Activated CD4-positive, alpha-beta T cell treated with anti-CD3 and anti-CD28 coated beads, Interleukin-2, amount 10 ng/mL, durations not matched to agents 7 days and 5 days (primary cell): ENCODE measurements at places on chromosomes 6 and 20.
A peak's percentile ranks its signal among the peaks of the same experiment; 100 is the strongest.

- H3K4me3 ChIP-seq, result no peak overlapping the region
- DNase-seq, result no peak
- H3K27me3 ChIP-seq, result no peaks in the 10 kb centered on the region
Measured at GRCh38 chr6:104704191-104704590, 155.5 kb downstream of the HACE1 start.

GRCh38 chr20:4592316-4593148 lies 129.2 kb upstream of the PRND start:
- DNase-seq, result peak; percentile 43
- no peak overlapping the region for H3K27ac ChIP-seq
- H3K27me3 ChIP-seq, result peaks cover 24% of the 10 kb centered on the region
- peaks cover 5% of the 10 kb centered on the region for H3K4me1 ChIP-seq

GRCh38 chr6:116764629-116764960 lies 924 bp downstream of the FAM162B start:
- H3K36me3 ChIP-seq, result no peaks in the 10 kb centered on the region
- DNase-seq, result no peak
- H3K27me3 ChIP-seq, result peaks cover 65% of the 10 kb centered on the region

GRCh38 chr6:15555101-15556038 lies 107.5 kb downstream of the DTNBP1 start:
- peaks cover 2% of the 10 kb centered on the region for H3K36me3 ChIP-seq
- no peak overlapping the region for H3K4me3 ChIP-seq
- no peaks in the 10 kb centered on the region for H3K27me3 ChIP-seq

DNA sequence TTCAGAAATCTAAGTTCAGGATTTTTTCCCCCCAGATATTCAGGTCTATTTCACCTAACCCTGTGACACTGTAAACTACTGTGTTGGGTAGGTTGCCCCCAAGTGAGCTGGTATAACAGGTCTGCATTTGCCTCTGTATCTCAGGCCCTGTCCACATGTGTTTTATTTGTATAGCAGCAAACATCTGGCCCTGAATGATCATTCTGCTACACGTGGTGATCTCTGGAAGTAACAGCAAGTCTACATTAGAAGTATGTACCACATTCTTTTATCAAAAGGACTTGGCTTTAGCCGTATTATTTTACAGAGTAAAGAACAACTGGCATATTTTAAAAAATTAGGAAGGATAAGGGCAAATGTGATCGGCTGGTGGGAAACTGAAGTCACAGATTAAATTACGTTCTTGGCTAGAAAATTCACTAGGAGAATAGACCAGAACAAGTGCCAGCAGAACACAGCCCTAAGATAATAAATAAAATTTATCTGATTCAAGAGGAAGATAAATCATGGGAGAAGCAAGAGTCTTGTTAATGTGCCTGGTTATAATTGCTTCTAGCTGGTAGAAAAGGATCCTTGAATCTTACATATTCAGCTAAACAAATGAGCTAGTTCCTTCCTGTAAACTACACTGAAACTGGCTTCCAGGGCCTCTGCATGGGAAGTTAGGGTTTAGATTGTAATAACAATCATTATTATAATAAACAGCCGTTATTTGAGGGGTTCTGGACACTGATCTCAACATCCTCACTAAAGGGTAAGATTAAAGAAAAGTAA lies 192.1 kb downstream of the SAMD5 start:
- H3K4me3 ChIP-seq, result no peak overlapping the region
- H3K36me3 ChIP-seq, result no peaks in the 10 kb centered on the region
- H3K27ac ChIP-seq, result no peak overlapping the region

DNA sequence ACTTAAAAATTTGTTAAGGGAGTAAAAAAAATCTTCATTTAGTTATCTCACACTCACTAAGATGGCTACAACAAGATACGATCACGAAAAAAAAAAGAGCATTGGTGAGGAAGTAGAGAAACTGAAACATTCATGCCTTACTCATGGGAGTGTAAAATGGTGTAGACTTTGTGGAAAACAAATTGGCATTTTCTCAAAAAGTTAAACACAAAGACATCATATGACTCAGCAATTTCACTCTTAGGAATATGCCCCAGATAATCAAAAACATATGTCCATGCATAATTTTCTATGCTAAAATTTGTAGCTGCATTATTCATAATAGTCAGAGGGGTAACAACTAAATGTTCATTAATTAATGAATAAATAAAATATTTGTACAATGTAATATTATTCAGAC lies 120.9 kb upstream of the IRAK1BP1 start:
- H3K27ac ChIP-seq, result no peak overlapping the region
- H3K4me3 ChIP-seq, result no peak overlapping the region
- H3K4me1 ChIP-seq, result no peaks in the 10 kb centered on the region
- H3K36me3 ChIP-seq, result no peaks in the 10 kb centered on the region
- DNase-seq, result no peak

DNA sequence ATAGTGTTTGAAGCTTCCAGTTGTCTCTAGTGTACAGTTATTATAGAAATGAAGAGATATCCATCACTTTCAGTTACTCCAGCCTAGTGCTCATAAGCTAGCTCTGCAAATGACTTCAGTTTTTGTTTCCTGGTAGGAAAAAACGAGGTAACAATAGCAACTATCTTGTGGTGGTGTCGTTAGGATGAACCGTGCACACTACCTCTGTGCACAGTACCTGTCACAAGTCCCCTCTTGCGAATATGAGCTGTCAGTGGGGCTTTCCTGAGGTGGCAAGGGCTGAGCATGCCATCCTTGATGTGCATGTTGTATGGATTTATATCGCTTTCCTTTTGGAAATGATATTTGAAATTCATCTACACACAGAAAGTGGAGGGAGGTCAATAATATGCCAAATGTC lies 151.8 kb downstream of the ARID1B start:
- no peak overlapping the region for H3K27ac ChIP-seq
- no peak for DNase-seq
- H3K27me3 ChIP-seq, result no peaks in the 10 kb centered on the region
- H3K4me3 ChIP-seq, result no peak overlapping the region

DNA sequence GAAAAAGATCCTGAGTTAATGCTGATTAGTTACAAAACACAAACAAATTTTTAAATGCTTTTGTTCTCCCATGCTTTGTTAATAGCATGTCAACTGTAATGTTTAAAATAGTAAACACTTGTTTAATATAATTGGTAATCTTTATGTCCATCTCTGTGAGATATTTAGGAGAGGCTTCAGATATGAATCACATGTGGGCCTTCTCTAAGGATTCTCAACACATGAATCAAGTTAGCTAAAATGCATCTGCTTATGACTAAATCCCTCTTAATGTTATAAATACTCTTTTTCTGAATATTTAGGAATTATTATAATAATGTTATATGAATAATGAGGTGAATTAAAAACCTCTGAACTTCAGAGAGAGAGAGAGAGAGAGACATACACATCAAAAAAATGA lies 345.9 kb upstream of the MANEA start:
- no peak overlapping the region for H3K4me3 ChIP-seq
- no peak overlapping the region for H3K27ac ChIP-seq
- no peak for DNase-seq
- no peaks in the 10 kb centered on the region for H3K36me3 ChIP-seq

DNA sequence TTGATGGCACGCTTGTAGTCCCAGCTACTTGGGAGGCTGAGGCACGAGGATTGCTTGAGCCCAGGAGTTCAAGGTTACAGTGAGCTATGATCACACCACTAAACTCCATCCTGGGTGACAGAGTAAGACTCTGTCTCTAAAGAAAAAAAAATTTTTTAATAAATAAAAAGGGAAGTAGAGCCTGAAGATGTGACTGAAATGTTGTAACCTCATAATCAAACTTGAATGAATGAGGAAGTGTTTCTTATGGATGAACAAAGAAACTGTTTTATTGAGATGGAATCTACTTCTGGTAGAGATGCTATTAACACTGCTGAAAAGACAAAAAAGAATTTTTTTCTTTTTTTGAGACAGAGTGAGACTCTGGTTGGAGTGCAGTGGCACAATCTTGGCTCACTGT lies 6.7 kb downstream of the MAK start:
- H3K36me3 ChIP-seq, result peaks cover 8% of the 10 kb centered on the region
- H3K4me1 ChIP-seq, result no peaks in the 10 kb centered on the region
- H3K27ac ChIP-seq, result no peak overlapping the region

DNA sequence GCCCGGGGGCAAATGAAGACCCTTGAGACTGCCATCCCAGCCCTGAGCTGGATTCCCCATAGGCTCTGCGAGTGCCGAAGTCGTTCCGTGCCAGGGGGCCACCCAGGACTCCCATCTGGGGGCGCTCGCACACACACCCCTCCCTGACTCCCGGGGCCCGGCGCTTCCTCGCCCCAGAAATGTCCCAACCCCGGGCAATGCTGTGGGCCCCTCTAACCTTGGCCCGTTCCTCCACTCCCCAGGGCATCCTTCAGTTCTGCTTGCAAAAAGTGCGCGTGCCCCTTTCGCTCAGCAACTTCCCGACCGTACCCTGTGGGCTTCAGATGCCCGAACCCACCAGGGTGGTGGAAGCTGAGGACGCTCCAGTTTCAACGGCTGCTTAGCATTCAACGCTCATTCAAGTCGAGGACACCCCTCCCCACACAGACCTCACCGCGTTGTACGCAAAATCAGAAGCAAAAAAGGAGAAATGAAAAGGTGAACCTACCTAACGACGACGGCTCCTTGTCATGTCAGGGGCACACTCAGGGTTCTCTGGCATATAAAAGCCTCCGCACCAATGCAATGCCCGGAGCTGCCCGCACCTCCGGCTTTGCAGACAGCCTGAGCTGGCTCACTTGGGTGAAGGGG lies 25.3 kb downstream of the RIPOR2 start:
- H3K27ac ChIP-seq, result peak overlapping the region; percentile 88
- H3K36me3 ChIP-seq, result peaks cover 91% of the 10 kb centered on the region
- H3K27me3 ChIP-seq, result no peaks in the 10 kb centered on the region
- H3K4me3 ChIP-seq, result peak overlapping the region; percentile 85
- peaks cover 94% of the 10 kb centered on the region for H3K4me1 ChIP-seq

DNA sequence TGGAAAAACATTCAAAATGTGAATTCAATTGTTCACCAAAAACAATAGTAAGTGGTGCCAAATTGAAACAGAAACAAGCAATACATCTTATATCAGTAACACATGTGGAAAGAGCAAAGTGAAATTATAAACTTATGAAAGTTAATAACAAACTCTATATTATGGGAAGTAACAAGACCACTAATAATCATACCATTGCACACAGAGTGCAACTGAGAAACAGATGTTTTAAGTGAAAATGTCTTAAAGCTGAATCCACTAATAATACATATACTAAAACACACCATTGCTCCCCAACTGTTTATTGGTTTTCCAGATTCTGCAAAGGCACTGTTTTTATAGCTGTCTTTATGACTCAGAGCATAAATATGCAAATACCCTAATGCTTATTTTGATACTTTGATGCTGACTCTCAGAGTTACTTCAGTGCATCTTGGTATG lies 292.3 kb downstream of the RFPL4B start:
- H3K4me1 ChIP-seq, result no peaks in the 10 kb centered on the region
- H3K27ac ChIP-seq, result no peak overlapping the region
- no peaks in the 10 kb centered on the region for H3K27me3 ChIP-seq

DNA sequence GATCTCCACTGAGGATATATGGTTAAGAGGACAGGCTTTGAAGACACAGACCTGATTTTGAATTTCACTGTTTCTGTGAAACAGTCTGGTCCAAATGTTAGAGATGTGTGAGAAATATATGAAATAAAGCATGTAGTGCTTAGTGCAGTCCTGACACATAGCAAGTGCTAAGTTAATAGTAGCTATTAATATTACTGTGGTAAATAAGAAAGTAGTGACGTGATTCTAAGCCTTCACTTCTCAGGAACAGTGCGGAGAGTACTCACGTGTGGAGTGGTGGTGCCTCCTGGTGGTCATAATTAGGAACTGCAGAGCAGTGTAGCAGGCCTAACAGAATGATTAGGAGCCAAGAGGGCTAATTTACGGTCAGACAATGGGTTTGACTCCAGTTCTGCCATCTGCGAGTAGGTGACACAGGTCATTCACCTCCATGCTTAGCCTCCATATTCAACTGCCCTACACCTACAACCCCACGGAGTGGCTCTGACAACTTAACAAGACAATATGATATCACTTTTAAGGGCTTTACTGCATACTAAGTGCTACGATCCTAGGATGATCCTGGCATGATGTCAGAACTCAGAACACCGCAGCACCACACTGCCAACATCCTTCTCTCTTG lies 106.2 kb downstream of the JPH2 start:
- H3K36me3 ChIP-seq, result no peaks in the 10 kb centered on the region
- peaks cover 22% of the 10 kb centered on the region for H3K4me1 ChIP-seq
- H3K27ac ChIP-seq, result no peak overlapping the region

DNA sequence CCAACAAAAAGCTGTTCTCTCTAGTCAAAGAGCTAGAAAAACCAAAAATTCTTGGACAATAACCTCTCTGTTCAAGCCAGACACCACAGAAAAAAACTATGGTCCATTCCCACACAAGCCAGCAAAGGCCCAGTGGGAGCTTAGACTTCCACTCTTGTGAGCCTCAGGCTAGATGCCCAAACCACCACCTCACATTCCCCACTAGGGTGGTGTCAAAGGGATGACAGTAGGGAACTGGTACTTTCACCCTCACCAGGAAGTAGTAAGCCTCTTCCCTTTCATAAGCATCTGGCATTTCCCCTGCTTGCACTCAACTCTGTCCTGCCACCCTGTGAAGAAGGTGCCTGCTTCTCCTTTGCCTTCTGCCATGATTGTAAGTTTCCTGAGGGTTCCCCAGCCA lies 58.4 kb upstream of the RNF217 start:
- no peaks in the 10 kb centered on the region for H3K36me3 ChIP-seq
- H3K4me3 ChIP-seq, result no peak overlapping the region
- H3K27ac ChIP-seq, result no peak overlapping the region
- H3K4me1 ChIP-seq, result peaks cover 4% of the 10 kb centered on the region
- H3K27me3 ChIP-seq, result no peaks in the 10 kb centered on the region
- DNase-seq, result no peak

GRCh38 chr6:11791354-11792107 lies 12.9 kb upstream of the ADTRP start:
- no peaks in the 10 kb centered on the region for H3K27me3 ChIP-seq
- H3K4me1 ChIP-seq, result no peaks in the 10 kb centered on the region
- H3K4me3 ChIP-seq, result no peak overlapping the region

DNA sequence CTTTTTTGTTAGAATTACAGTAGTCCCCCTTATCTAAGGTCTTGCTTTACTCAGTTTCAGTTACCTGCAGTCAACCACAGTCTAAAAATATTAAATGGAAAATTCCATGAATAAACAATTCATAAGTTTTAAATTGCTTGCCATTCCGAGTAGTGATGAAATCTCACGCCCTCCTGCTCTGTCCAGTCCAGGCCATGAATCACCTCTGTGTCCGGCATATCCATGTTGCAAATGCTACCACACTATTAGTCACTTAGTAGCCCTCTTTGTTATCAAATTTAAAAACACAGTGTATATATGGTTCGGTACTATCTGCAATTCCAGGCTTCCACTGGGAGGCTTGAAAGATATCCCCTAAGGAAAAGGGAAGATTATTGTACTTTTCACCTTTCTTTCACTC lies 164.6 kb upstream of the FAM83B start:
- no peaks in the 10 kb centered on the region for H3K27me3 ChIP-seq
- no peaks in the 10 kb centered on the region for H3K36me3 ChIP-seq
- H3K4me1 ChIP-seq, result no peaks in the 10 kb centered on the region
- no peak for DNase-seq
- no peak overlapping the region for H3K4me3 ChIP-seq

DNA sequence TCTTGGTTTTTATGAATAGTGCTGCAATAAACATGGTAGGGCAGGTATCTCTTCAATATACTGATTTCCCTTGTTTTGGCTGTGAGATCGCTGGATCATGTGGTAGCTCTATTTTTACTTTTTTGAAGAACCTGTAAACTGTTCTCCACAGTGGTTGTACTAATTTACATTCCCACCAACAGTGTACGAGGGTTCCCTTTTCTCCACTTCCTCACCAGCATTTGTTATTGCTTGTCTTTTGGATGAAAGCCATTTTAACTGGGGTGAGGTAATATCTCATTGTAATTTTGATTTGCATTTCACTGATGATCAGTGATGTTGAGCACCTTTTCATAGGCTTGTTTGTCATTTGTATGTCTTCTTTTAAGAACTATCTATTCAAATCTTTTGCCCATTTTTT lies 8.0 kb upstream of the ARG1 start:
- no peak overlapping the region for H3K27ac ChIP-seq
- H3K4me1 ChIP-seq, result no peaks in the 10 kb centered on the region
- no peak overlapping the region for H3K4me3 ChIP-seq
